ENCODE measurements at places on chromosomes 3 and 15.

DNA sequence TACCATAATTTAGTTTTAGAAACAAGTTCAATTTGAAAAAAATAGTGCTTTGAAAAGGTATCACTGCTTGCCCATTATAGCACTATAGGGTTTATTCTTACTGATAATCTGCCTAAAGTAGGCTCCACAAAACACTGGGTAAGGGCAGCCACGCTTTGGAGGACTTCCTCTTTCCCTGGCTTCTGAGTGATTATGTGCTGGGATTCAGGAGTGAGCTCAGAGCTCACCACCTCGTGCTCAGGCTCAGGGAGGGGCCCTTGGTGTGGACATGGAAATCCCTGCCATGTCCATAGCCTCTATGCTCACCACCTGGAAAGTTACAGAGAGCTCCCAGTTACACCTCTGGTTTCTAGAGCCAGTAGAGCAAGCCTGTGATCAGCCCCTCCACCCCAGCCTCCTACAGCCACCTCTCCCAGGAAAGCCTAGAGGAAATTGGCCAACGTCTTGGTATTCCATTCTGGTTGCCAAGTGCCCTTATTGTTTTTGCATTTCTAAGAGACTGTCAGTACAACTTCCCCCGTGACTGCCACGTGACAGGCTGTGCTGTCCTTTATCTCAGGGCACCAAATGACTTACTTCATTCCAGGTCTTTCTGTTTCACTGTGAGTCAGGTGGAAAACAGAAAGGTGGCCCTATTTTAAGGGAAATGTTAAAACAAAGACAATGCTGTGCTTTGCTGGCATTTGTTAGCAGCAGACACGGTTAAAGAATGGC is 316.0 kb downstream of the RORA start:
- no peak for DNase-seq

GRCh38 chr3:11545186-11545851 is 98.4 kb downstream of the VGLL4 start:
- no peak for DNase-seq

GRCh38 chr15:65091946-65092770 is 15.6 kb downstream of the KBTBD13 start:
- DNase-seq, result no peak

DNA sequence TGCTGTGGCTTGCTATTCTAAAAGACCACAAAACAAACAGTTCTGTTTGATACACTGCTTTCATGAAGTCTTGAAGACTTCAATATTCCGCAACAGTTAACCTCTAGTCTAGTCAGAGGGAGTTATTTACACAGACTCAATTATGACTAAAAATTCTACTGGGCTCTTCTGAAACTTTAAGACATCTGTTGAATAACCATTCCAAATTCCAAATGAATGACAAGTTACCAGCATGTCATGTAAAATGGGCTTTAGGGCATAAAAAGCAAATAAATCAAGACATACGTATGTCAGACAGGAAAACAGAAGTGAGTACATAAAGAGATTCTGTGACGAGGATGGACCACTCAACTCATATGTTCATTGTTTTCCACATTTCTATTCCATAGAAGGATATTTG is 93.9 kb downstream of the PLOD2 start:
- DNase-seq, result no peak

GRCh38 chr3:125585595-125586223 is 9.6 kb downstream of the OSBPL11 start:
- DNase-seq, result peak; percentile 10

DNA sequence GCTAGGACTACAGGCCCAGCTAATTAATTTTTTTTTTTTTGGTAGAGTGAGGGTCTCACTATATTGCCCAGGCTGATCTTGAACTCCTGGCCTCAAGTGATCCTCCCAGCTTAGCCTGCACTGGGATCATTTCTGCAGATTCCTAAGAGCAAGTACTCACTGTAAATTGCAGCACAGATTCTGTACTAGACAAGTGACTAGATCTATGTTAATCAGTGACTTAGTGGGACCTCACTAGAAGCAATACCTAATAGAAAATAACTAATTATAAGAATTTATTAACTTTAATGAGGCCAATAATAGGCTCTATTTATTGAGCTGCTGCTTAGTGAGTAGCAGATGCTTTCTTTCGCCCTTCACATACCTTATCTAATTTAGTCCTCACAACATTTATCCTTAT is 10.6 kb upstream of the UTS2B start:
- DNase-seq, result no peak

DNA sequence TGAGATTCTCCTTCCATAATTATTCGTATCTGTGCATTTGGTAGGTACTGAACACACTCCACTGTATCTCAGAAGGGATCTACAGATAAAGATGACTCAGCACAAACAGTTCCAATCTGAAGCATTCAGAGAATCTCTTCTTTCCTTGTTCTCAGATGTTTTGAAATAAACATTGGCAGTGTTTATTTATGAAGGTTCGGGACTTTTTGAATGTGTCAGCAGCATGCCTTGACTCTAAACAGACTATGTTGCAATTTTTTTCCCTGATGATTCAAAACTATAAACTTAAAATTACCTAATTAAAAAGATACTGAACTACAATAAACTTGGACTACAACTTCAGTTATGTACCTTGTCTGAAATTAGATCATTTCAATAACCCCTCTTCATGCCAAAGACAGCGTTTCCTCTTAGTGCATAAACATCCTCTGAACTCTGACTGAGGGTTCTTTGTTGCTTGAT is 612.9 kb upstream of the TBL1XR1 start:
- DNase-seq, result no peak

GRCh38 chr3:63818282-63819150 is 583 bp upstream of the C3orf49 start:
- DNase-seq, result peak; percentile 24

- no peak for DNase-seq
Measured at GRCh38 chr3:48881006-48881405, 17.7 kb downstream of the SLC25A20 start.

GRCh38 chr3:69499899-69500421 is 114.1 kb upstream of the FRMD4B start:
- no peak for DNase-seq

GRCh38 chr3:50630877-50631276 is 13.9 kb downstream of the MAPKAPK3 start:
- DNase-seq, result no peak

DNA sequence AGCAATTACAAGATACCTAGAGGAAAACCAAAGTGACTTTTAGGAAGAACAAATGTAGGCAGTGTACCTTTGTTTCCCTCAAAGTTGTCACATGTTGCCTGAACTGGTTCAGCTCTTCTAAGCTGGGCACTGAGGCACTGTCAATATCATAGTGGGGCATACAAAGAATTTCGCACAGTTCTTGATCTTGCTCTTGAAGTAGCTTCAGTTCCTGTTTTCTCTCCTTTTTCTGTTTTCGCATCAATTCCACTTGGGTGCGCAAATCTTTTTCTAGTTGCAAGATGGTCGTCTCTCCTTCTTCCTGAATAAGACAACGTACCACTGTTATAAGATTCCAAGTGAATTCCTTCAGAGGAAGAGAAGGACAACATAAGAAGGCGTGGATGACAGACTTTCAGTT is 12.7 kb downstream of the PRC1 start:
- no peak for DNase-seq

DNA sequence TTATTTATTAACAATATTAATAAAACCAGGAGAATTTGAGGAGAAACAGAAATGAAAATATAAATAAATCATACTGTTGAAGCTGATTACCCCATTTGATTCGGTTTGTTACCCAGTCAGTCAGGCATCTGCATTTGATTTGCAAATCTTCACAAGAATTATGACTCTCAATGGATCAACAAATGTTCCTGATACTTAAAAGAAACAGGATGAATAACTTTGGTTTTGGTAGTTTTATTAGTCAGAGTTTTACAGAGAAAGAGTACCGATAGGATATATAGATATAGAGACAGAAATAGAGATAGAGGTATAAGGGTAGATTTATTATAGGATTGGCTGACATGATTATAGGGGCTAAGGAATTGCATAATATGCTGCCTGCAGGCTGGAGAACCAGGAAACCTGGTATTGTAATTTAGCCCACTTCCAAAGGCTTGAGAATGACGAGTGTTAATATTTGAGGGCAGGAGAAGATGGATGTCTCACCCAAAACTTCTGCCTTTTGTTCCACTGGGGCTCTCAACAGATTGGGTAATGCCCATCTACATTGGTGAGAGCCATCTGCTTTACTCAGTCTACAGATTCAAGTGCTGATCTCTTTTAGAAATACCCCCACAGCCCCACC is 241.6 kb upstream of the COL8A1 start:
- DNase-seq, result no peak

GRCh38 chr15:74725845-74726773 is 781 bp upstream of the CYP1A1 start:
- peak; percentile 12 for DNase-seq

- DNase-seq, result no peak
Measured at GRCh38 chr3:16205156-16205870, 30.8 kb downstream of the GALNT15 start.

DNA sequence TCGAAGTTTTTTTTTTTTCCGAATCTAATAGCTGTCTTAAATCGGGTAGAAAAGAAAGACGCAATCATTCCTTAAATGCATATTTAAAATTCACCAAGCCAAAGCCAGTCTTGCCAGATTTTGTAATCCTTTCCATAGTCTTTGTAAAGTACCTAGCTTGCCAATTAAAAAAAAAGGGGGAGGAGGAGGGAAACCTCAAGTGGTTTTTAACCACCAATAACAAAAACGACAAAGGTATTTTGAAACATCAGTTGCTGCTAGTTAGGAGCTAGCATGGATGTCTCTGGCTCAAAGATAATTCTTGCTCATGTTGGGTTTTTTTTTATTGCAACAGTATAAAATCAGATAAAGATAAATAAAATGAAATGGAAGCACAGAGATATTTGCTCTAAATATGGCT is 187.9 kb downstream of the MECOM start:
- DNase-seq, result no peak

DNA sequence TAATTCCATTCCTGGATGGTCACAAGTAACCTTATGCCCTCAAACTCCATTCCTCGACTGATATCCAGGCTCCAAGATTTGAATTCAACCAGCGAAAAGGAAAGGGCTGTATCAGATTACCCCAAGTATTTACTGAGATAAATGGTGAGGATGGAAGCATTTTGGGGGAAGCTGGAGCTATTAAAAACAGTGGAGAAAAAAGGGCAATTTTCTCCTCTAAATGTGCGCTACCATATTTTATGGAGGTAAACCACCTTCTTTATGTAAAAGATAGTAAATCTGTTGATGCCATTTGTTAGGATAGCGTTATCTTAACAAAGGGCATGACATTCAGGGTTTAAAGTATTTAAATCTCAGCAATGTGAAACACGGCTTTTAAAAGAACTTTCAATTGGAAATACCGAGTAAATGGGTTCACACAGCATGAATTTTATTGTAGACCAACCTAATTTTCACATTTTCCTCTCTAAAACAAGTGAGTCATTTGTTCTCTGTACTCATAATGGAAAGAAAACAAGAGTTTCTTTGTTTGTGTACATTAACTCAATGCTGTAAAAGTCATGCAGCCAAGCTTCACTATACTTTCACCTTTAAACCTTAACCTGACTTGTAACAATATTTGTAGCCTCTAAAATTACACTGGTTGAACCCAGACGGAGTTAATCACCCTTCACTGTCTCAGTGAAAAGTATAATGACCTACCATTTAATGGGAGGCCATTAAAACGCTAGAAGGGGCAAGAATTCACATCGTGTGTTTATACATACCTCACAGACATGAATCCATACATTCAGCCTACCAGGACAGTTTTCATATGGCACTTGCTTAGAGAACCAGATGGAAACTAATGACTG is 773.4 kb downstream of the ROBO1 start:
- DNase-seq, result no peak

- no peak for DNase-seq
Measured at GRCh38 chr3:25177041-25177440, 251.0 kb upstream of the RARB start.

- DNase-seq, result no peak
Measured at GRCh38 chr3:134576426-134576825, 74.4 kb downstream of the KY start.

- no peak for DNase-seq
Measured at GRCh38 chr15:46242935-46243334, 608.1 kb downstream of the SQOR start.

- DNase-seq, result no peak
Measured at GRCh38 chr3:133987948-133988484, 41.7 kb downstream of the SLCO2A1 start.

DNA sequence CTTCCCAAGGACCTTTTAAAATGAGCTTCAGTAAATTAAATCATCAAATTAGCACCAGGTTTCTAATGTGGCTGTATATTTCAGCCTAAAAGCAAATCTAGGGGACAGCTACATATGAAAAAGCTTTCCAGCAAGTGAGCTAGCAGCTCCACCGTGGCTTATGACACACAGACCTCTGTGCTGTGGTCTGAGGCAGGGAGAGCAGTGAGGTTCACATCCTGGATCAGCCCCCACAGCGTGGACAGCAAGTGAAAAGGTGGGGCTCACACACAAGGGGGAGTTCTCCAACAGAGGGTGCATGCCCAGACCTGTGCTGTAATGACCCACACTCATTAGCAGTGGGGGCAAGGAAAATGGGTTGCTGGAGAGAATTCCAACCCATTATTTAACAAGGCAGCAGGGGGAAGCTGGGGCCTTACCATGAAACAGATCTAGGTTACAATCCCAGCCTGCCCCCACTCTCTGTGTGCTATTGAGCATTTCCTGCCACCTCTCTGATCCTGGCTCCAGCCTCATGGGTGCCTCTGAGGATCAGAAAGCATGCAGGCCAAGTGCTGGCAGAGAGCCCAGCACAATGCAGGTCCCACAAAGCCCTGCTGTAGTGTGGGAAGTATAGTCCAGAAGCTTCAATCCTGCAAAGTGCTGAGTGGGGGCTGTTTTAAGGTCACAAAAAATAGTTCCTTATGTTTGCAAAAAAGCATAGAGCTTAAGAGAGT is 48.2 kb downstream of the RASGRF1 start:
- no peak for DNase-seq

GRCh38 chr3:176097027-176097426 is 1100.3 kb downstream of the TBL1XR1 start:
- no peak for DNase-seq

DNA sequence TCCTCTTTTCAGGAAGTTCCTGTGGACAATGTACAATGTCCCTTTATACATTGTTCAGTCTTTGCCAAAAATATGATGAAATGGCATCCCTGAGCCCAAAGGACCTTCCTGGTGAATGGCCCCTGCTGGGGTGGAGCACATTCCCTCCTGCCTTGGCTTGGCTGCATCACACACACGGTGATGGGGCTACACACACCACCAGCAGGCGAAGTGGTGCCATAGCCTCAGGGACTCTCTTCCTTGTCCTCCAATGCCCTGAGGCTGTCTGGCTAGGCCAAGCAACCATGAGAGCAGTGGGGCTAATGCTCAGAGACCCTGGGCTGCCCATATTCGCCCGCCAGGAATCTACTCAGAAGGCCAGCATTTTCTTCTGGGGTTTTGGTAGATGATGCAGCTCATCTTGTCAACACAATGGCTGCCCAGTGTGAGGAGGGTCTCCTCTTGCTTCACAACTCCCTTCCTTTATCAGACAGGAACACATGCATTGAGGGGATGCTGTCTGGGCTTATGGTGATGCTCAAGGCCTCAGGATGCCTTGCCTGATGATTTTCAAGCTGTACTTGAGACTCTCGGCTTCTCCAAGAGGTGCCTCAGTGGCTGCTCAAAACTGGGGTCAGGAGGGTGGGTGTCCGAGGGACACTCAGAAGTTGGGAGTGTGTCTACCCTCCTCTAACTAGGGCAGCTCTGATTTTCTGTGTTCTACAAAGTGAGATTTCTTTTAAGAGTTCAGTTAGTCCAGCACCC is 40.9 kb upstream of the EPHB1 start:
- DNase-seq, result no peak

Measured in effector CD8-positive, alpha-beta T cell (primary cell).